ENCODE measurements at places on chromosomes 5 and 9. TPM values are rescaled to one million over a fixed set of nuclear protein-coding genes. Genes with fewer than 3 reads are reported as not detected.

CD274 gene
- 36.3 TPM for total RNA-seq

BARX1 gene
- total RNA-seq = 1.7 TPM

TTC23L gene
- 0.58 TPM for total RNA-seq

PANK3 gene
- 48.6 TPM for total RNA-seq

TAF9 gene
- 85.1 TPM for total RNA-seq

Data from activated T-cell treated with anti-CD3 and anti-CD28 coated beads, Interleukin-2, amount 50 U/mL, for 72 hours (primary cell).